Heart left ventricle (tissue), 16 donors: ENCODE measurements at places on chromosomes 11 and 22. TPM values are rescaled to one million over a fixed set of nuclear protein-coding genes. Genes with fewer than 3 reads are reported as not detected.

AMOTL1 gene
- 50.4 TPM for total RNA-seq

MRGPRX4 gene
- not detected for total RNA-seq

OR6A2 gene
- not detected for total RNA-seq

DDX6 gene
- 83.7 TPM for total RNA-seq

MUC5AC gene
- not detected for total RNA-seq

HEPHL1 gene
- not detected for total RNA-seq

ALG9 gene
- 26.5 TPM for total RNA-seq

- peak; percentile 19 for DNase-seq
Measured at GRCh38 chr11:9601037-9601875, 27.8 kb downstream of the WEE1 start.

- no peak for DNase-seq
Measured at GRCh38 chr11:28009388-28009787, 98.6 kb downstream of the KIF18A start.

DNA sequence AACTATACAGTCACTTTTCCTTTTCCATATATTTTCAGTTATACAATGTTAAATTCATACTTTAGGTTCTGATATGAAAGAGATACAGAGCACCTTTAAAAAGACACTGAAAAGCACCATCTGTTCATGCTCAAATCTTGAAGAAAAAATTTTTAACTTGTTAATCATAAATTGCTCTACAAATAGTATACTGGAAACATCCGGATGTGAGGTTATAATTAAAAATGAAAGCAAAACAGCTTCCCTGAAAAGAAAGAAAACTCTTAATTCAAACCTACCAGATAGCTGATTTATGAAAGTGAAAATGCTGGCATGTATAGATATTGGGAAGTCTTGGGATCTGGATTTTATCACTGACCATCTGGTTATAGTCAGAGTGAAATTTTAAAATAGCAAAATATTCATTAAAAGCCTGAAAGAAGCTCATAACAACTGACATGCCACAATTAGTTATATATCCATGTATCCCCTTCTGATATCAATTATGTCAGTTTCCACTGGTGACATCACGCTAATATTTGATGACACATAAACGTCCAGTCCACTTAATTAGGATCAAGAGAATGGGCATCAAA is 740.0 kb downstream of the DLG2 start:
- DNase-seq: no peak

DNA sequence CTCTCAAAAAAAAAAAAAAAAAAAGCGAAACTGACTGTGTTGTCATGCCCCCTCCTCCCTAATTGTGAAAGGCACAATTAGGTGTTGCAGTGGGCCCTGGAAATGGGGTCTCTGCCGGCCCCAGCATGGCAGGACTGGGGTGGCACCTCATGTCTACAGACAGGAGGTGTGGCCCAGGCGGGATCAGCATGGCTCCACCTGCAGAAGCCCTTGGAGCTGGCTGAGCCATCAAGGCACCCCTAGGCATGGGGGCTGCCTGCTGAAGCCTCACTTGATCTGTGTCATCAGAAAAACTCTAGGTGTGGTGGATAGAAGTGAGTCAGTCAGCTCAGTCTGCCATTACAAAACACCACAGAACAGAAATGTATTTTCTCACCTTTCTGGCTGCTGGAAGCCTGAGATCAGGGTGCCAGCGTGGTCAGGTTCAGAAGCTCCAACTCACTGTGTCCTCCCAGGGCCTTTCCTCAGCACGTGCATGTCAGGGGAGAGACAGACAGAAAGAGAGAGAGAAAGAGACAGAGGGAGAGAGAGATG is 10.1 kb upstream of the B4GALNT4 start:
- no peak for DNase-seq

GRCh38 chr11:117300283-117300663 is 9.1 kb downstream of the BACE1-AS start:
- peak; percentile 46 for DNase-seq

GRCh38 chr11:9688716-9689511 is 25.0 kb downstream of the SWAP70 start:
- no peak for DNase-seq

GRCh38 chr22:25477358-25477757 is 87.1 kb upstream of the GRK3 start:
- no peak for DNase-seq

GRCh38 chr11:34792814-34793258 is 123.3 kb downstream of the APIP start:
- DNase-seq: no peak

DNA sequence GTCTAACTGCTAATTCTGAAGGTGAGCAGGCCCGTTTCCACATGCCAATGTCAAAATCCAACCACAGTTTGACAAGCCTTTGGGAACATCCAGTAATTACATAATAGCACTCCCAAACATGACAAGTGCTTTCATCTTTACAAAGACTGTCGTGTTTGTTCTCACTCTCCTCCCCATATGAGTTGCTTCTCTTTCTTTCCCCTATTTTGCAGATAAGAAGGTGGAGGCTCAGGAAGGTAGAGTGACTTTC is 55.9 kb upstream of the CD44 start:
- no peak for DNase-seq

GRCh38 chr11:77823775-77824174 is 2.8 kb downstream of the AAMDC start:
- DNase-seq: no peak

GRCh38 chr11:78319453-78319955 is 98.1 kb downstream of the GAB2 start:
- DNase-seq: no peak

DNA sequence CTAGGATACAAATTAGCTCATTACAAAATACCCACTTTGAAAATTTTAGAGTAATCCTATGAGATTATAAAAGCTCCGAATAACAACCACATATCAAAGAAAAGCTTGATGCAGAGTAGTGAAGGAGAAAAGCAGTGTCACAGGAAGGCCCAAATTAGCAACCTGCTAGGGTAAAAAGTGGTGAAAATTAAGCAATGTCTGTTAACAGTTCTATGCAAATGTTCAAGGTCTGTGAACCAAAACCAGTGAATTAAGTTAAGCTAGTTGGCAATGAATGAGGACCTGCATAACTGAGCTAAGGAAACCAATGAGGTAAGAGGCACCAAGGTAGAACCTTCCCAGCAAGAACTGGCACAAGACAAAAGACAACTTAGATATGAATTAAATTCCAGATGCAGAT is 29.6 kb downstream of the PRDM10 start:
- DNase-seq: no peak

DNA sequence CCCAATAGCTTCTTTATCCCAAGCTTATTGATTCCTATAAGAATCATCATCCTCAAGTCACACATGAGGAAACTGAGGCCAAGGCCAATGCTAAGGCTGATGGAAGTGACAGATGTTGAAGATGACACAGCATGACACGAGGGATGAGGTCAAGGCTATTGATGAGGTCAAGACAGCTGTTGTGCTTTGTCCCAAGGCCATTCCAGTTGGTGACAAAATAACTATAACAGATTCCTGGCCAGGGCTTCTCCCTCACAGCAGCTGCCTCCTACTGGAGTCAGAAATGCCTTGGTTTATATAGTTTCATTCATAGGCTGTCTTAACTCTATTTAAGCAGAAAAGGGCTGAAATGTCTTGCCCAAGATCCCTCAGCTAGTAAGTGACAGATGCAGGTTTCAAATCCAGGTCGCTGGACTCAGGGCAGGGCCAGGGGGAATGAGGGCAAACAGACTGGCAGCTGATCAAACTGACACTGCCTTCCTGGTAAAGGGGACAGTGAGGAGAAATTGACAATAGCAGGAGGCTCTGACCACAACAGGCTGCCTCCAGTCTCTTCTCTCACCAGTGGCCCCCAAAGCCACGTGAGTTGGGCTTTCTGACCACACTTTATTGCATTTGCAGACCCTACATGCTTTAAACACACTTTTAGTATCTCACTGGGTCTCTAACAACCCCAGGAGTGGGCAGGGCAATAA is 16.5 kb downstream of the MIF start:
- DNase-seq: no peak

DNA sequence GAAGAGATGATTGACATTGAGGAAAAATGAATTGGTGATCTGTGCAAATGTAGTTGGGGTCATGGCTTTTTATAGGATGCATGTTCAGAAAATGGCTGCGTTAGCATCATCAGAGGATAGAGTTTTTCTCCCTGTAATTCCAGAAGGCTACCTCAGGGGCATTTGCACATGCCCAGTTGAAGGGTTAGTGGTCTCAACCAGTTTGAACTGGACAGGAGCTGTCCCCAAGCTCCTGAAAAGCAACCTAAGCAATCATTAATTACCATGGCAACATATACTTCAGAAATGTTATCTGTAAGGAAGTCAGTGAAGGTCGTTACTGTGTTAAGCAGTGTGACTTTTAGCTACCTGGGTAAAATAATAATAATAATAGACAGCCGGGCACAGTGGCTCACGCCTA is 29.3 kb downstream of the TUG1 start:
- no peak for DNase-seq

DNA sequence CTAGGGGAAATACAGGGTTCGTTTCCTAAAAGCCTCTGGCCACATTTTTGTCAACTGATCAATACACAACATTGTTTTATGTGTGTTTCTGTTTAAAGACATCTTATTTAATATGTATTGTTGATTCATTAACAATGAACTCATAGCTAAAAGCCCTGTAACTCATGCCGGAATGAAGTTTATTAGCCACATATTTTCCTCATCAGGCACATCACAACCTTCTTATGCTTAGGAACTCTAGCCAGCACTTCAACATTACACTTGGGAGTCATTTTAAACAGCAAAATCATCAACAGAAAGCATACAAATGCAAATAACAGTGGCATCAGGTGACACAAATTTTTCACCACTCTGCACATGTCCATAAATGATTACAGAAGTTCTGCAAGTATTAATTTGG is 15.1 kb upstream of the BLID start:
- no peak for DNase-seq
